ENCODE measurements at places on chromosomes 11 and 22.
A peak's percentile ranks its signal among the peaks of the same experiment; 100 is the strongest.

- DNase-seq, result no peak
- no peak overlapping the region for H3K27ac ChIP-seq
- H3K36me3 ChIP-seq, result no peaks in the 10 kb centered on the region
Observed at GRCh38 chr11:95907476-95907875, 16.4 kb downstream of the MTMR2 start.

GRCh38 chr11:35787013-35787504 lies 124.5 kb downstream of the TRIM44 start:
- DNase-seq, result no peak
- no peaks in the 10 kb centered on the region for H3K36me3 ChIP-seq
- H3K4me3 ChIP-seq, result no peak overlapping the region
- H3K4me1 ChIP-seq, result no peaks in the 10 kb centered on the region

- DNase-seq, result no peak
- H3K4me3 ChIP-seq, result no peak overlapping the region
- H3K36me3 ChIP-seq, result no peaks in the 10 kb centered on the region
- H3K27ac ChIP-seq, result no peak overlapping the region
- H3K27me3 ChIP-seq, result no peaks in the 10 kb centered on the region
- H3K4me1 ChIP-seq, result no peaks in the 10 kb centered on the region
Observed at GRCh38 chr11:113016905-113017304, 55.7 kb downstream of the NCAM1 start.

DNA sequence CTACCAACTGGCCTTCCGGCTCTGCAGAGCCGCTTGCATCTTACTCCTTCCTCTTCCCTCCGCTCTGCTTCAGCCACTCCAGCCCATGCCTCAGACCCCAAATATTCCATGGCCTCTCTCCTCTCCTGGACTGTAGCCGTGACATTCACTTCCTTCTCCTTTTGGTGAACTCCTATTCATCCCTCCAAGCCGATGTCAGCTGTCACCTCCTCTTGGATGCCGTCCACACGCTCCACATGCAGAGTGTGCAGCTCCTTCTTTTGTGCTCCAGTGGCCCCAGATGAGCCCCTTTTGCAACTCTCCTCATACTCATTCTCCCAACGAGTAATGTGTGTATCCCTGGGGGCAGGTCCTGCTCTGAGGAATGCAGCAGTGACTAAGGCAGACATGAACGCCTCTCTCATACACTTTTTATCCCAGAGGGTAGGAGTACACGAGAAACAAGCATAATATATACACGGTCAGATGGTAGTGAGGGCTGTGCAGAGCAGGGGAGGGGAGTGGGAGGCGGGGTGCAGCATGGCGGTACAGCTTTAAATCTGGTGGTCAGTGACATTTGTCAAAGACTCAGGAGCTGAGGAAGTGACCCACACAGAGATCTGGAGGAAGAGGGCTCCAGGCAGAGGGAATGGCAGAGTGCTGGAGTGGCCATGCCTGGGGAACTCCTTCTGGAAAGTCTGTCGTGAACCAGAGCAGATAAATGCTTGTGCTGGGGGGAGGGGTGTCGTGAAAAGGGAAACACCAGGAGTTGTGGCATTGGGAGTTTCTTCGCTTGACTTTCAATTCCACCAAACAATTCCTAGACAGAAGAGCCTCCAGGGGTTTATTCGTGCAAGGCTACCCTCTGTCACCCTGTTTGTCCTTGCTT lies 83.8 kb upstream of the ATXN10 start:
- H3K4me3 ChIP-seq, result no peak overlapping the region
- no peak overlapping the region for H3K27ac ChIP-seq
- H3K36me3 ChIP-seq, result no peaks in the 10 kb centered on the region
- no peaks in the 10 kb centered on the region for H3K27me3 ChIP-seq
- H3K4me1 ChIP-seq, result no peaks in the 10 kb centered on the region

- H3K27ac ChIP-seq, result no peak overlapping the region
- H3K27me3 ChIP-seq, result no peaks in the 10 kb centered on the region
- DNase-seq, result no peak
- no peaks in the 10 kb centered on the region for H3K36me3 ChIP-seq
Observed at GRCh38 chr11:10042699-10043098, 251.3 kb downstream of the SBF2 start.

GRCh38 chr11:73012121-73012863 lies 129.8 kb downstream of the FCHSD2 start:
- H3K4me3 ChIP-seq, result no peak overlapping the region
- DNase-seq, result no peak
- no peaks in the 10 kb centered on the region for H3K4me1 ChIP-seq
- H3K36me3 ChIP-seq, result peaks cover 13% of the 10 kb centered on the region
- H3K27ac ChIP-seq, result no peak overlapping the region

GRCh38 chr11:128341280-128342248 lies 245.8 kb downstream of the ETS1 start:
- peak overlapping the region; percentile 90 for H3K27ac ChIP-seq
- H3K4me3 ChIP-seq, result peak overlapping the region; percentile 63
- H3K27me3 ChIP-seq, result no peaks in the 10 kb centered on the region
- peaks cover 62% of the 10 kb centered on the region for H3K4me1 ChIP-seq
- DNase-seq, result peak; percentile 78

- no peaks in the 10 kb centered on the region for H3K36me3 ChIP-seq
- peaks cover 11% of the 10 kb centered on the region for H3K4me1 ChIP-seq
- no peak for DNase-seq
- no peaks in the 10 kb centered on the region for H3K27me3 ChIP-seq
Observed at GRCh38 chr11:77129842-77130756, 2.1 kb downstream of the MYO7A start.

DNA sequence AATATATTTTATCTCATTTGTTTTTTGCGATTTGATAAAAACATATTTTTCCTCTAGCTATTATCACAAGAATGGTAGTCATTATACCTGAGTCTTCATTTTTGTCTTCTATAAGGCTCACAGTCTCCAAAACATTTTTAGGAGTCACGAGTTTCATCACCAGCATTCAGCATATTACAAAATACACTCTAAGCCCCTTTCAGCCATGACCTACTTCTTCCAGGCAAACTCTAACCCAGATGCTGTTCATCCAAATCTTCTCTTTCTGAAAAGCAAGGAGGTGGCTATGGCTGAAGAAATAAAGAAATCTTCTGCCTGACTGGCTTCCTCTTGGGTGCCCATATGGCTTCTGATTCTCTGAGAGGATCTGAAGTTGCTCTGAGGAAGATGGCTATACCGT lies 35.7 kb upstream of the USP47 start:
- H3K27me3 ChIP-seq, result peaks cover 18% of the 10 kb centered on the region
- no peak overlapping the region for H3K27ac ChIP-seq
- no peaks in the 10 kb centered on the region for H3K4me1 ChIP-seq
- H3K4me3 ChIP-seq, result no peak overlapping the region

- no peak overlapping the region for H3K4me3 ChIP-seq
- no peak for DNase-seq
- H3K4me1 ChIP-seq, result peaks cover 5% of the 10 kb centered on the region
- H3K27me3 ChIP-seq, result no peaks in the 10 kb centered on the region
- H3K27ac ChIP-seq, result no peak overlapping the region
- peaks cover 4% of the 10 kb centered on the region for H3K36me3 ChIP-seq
Observed at GRCh38 chr11:64259533-64260067, 8.3 kb downstream of the PLCB3 start.

- no peaks in the 10 kb centered on the region for H3K27me3 ChIP-seq
- H3K27ac ChIP-seq, result no peak overlapping the region
- no peak for DNase-seq
- H3K36me3 ChIP-seq, result peaks cover 2% of the 10 kb centered on the region
- no peak overlapping the region for H3K4me3 ChIP-seq
- no peaks in the 10 kb centered on the region for H3K4me1 ChIP-seq
Observed at GRCh38 chr11:7632211-7632610, 41.1 kb downstream of the CYB5R2 start.

Measured in CD4-positive, CD25-positive, alpha-beta regulatory T cell (primary cell).